Activated T-helper 1 cell treated with anti-CD3 and anti-CD28 coated beads, Interleukin-12 subunit alpha, Interleukin-12 subunit beta, Interleukin-2, Interleukin-4 antibody, amounts not matched to agents 30 ng/mL and 10 ng/mL and 1 ng/mL, durations not matched to agents 14 hours and 24 hours and 36 hours (primary cell): ENCODE measurements at places on chromosomes 5 and 9. TPM values are rescaled to one million over a fixed set of nuclear protein-coding genes. Genes with fewer than 3 reads are reported as not detected.

The SLC45A2 gene
- total RNA-seq, result 0.18 TPM in 1 of 2 replicates, not detected in the other

The DDX4 gene
- 0.12 TPM in 1 of 2 replicates, not detected in the other for total RNA-seq

The ZNG1E gene
- total RNA-seq, result 49.2 and 54.0 TPM in 2 replicates

The CCNJL gene
- not detected in 2 replicates for total RNA-seq

The TMEFF1 gene
- total RNA-seq, result 0.13 and 0.42 TPM in 2 replicates

The ANKH gene
- total RNA-seq, result 34.2 and 35.6 TPM in 2 replicates

- DNase-seq, result no peak
- H3K27ac ChIP-seq, result peak overlapping the region; percentile 4
- peak overlapping the region; percentile 51 for H3K4me3 ChIP-seq
- H3K4me1 ChIP-seq, result peaks cover 39% of the 10 kb centered on the region
- peaks cover 24% of the 10 kb centered on the region for H3K36me3 ChIP-seq
Observed at GRCh38 chr9:36576866-36577265, 4.2 kb downstream of the MELK start.

- peaks cover 4% of the 10 kb centered on the region for H3K27me3 ChIP-seq
- DNase-seq, result no peak
- H3K36me3 ChIP-seq, result no peaks in the 10 kb centered on the region
- no peak overlapping the region for H3K27ac ChIP-seq
- H3K4me3 ChIP-seq, result no peak overlapping the region
Observed at GRCh38 chr5:2193542-2194235, 311.0 kb upstream of the IRX4 start.

DNA sequence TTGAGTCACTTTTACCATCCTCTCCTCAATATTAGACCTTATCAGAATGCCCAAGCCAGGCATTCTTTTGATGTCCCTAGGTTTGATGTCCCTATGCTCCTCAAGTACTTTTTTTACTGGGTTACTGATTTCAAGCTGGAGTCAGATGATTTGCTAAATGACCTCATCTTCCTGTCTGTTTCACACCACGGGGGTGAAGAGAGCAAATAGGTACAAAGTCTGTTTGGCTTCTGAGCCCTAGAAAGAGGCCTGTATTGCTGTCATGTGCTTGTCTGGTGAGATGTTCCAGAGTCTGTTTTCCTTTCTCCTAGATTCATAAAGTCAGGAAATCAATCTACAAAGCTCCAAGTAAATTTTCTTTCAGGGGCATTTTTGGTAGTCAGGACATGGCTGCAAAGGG is 12.7 kb upstream of the DAB2 start:
- H3K4me3 ChIP-seq, result no peak overlapping the region
- H3K27me3 ChIP-seq, result no peaks in the 10 kb centered on the region
- H3K27ac ChIP-seq, result no peak overlapping the region
- no peak for DNase-seq
- H3K4me1 ChIP-seq, result no peaks in the 10 kb centered on the region
- no peaks in the 10 kb centered on the region for H3K36me3 ChIP-seq

DNA sequence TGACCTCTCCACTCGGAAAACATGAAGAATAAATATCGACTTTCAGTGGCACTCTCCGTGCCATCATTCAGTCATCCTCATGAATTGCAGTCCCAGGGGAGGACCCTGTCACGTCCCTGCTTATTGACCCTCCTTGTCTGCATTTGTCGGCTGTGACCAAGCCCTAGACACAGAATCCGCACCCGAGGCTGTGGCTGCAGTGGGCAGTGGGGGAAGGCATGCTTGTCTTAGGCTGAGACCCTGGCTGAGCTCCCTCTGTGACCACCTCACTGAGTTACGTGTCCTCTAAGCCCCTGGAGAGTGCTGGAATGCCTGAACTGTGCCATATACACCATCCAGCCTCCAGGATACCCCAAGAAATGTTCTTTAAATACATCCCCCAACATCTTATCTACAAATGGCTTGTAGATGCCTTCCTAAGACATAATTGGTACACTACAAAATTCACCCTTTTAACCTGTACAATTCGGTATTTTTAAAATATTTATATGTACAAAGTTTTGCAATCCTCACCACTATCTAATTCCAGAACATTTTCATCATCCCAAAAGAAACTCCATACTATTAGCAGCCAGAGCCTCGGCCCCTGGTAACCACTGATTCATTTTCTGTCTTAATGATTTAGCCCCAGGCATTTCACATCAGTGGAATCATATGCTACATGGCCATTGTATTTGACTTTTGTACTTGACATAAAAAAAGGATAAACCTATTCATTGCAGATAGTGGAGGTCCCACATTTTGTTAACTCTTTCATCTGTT is 80.8 kb upstream of the ICE1 start:
- no peak overlapping the region for H3K27ac ChIP-seq
- DNase-seq, result no peak
- H3K36me3 ChIP-seq, result no peaks in the 10 kb centered on the region
- no peaks in the 10 kb centered on the region for H3K27me3 ChIP-seq

DNA sequence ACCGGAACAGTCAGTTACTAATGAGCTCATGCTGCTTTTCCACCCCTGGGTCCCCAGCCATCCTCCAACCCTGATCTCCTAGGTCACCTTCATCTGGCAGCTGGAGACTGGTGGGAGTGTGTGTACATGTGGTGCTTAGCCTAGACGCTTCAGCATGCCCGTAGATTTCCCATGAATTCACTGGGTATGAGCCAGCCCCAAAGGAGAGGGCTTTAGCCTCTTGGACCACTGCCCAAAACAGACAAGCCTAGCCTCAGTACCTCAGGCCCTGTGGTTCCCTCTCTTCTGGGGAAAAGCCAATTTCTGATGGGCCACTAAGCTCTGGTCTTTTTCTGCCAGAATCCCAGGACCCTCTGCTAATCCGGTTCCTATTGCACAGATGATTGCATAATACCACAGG is 48.0 kb upstream of the ASTN2 start:
- H3K27ac ChIP-seq, result no peak overlapping the region
- H3K27me3 ChIP-seq, result peaks cover 2% of the 10 kb centered on the region
- no peaks in the 10 kb centered on the region for H3K4me1 ChIP-seq
- DNase-seq, result no peak

DNA sequence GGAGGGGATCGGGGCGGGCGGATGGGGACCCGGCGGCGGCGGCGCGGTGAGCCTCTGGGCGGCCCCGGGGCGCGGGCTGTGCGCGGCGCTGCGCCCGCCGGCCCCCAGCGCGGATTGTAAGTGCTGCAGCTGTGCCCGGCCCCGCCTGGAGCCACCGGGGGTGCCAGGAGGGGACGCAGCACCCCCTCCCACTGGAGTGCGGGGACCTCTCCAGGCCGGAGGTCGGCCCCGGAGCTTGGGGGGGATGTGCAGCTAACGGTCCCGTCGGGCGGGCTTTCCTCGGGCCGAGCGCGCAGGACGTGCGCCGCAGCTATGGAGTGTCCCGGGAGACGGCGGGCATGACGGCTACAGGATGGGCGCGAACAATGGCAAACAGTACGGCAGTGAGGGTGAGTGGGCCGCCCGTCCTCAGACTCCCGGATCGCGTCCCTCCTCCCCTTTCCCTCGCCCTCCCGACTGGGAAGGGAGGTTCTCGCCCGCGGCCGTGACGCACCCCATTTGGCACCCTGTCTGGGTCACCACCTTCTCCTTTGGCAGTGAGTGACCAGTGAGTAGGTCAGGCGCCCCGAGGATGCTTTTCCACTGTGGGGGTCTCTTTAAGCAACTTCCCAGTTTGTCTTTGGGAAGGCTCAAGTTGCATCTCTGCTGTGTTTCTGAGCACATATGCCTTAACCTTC is 483 bp downstream of the FBXL7 start:
- no peak for DNase-seq
- H3K27ac ChIP-seq, result no peak overlapping the region
- H3K4me3 ChIP-seq, result no peak overlapping the region
- H3K27me3 ChIP-seq, result peaks cover 27% of the 10 kb centered on the region
- no peaks in the 10 kb centered on the region for H3K36me3 ChIP-seq
- H3K4me1 ChIP-seq, result no peaks in the 10 kb centered on the region

- H3K36me3 ChIP-seq, result no peaks in the 10 kb centered on the region
- DNase-seq, result no peak
- H3K27me3 ChIP-seq, result peaks cover 7% of the 10 kb centered on the region
- H3K4me1 ChIP-seq, result no peaks in the 10 kb centered on the region
Observed at GRCh38 chr5:31965227-31965626, 208.9 kb downstream of the GOLPH3 start.

- H3K4me1 ChIP-seq, result no peaks in the 10 kb centered on the region
- no peak overlapping the region for H3K4me3 ChIP-seq
- H3K27me3 ChIP-seq, result peaks cover 12% of the 10 kb centered on the region
- H3K36me3 ChIP-seq, result no peaks in the 10 kb centered on the region
Observed at GRCh38 chr5:95669540-95669939, 13.3 kb downstream of the SPATA9 start.

DNA sequence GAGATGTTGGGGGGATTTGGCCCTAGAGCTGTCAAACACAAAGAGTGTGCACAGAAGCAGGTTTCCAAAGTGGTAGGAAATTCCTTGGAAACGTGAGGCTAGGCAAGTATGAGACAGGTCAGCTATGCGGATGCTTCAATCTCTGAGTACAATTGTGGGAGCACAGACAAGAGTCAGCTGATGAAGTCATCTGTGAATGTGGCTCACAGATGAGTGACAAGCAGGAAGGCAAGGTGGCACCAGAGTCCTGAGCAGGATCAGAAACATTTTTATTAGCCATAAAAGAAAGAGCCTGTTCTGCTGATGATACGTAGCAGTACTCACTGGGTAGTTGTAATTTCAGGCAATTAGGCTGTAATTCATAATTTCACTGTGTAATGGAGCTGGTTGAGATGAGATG is 117.0 kb downstream of the DCP2 start:
- H3K4me3 ChIP-seq, result no peak overlapping the region
- peaks cover 9% of the 10 kb centered on the region for H3K27me3 ChIP-seq
- H3K36me3 ChIP-seq, result no peaks in the 10 kb centered on the region
- no peaks in the 10 kb centered on the region for H3K4me1 ChIP-seq
- no peak overlapping the region for H3K27ac ChIP-seq

DNA sequence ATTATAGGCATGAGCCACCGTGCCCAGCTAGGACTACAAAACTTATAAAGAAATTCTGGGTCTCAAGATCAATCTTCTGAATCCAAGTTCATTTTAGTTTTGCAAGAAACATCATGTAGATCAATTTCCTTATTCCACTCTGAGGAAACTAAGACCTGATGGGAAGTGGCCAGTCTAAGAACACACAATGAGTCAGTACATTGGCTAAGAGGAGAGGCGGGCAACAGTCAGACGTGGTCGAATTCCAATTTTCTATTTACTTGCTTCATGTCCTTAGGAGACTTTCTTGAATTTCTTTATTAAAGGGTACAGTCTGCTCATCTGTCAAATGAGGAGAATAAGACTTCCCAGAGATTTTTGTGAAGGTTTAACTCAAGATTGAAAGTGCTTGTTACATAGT is 432.1 kb upstream of the BRINP1 start:
- no peaks in the 10 kb centered on the region for H3K36me3 ChIP-seq
- no peaks in the 10 kb centered on the region for H3K4me1 ChIP-seq
- no peak overlapping the region for H3K27ac ChIP-seq
- no peak for DNase-seq

DNA sequence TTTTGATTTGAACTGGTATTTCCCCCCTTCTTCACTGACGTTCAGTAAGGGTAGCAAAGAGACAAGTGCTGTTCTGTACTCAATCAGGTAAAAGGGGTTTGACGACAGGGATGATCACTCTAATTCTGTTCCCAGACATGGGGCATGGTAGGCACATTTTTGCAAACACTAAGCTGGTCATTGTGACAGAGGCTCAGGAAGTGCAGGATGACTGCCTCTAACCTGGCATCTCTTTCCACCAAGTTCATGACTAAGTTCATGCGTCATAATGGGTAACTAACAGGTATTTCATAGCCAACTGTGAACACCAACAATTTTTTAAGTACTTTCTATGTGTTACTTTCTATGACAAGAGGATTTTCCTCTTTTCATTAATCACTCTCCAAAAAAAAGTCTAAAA is 166.5 kb downstream of the MAPKAP1 start:
- peaks cover 13% of the 10 kb centered on the region for H3K36me3 ChIP-seq
- H3K4me1 ChIP-seq, result no peaks in the 10 kb centered on the region
- H3K4me3 ChIP-seq, result no peak overlapping the region
- H3K27me3 ChIP-seq, result no peaks in the 10 kb centered on the region
- no peak for DNase-seq

- H3K27me3 ChIP-seq, result peaks cover 9% of the 10 kb centered on the region
- H3K4me1 ChIP-seq, result no peaks in the 10 kb centered on the region
- H3K27ac ChIP-seq, result no peak overlapping the region
Observed at GRCh38 chr5:168420461-168420860, 65.8 kb upstream of the RARS1 start.

DNA sequence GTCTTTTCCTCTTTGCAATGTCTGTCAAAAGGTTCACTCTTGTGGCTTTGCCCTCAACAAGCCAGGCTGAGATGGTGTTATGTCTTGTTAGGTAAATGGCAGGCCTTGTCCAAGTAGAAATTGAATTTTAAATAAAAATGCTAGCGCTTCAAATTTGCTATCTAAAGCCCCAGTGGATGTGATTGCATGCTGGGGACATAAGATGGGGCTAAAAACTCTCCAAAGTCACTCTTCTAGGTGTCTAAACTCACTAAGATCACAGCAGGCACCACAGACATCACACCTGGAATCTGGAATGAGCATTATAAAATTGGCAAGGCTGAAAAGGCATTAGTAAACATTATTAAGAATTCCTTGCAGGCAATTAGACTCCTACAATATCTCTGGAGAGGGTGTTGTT is 262.7 kb upstream of the CLINT1 start:
- DNase-seq, result no peak
- no peaks in the 10 kb centered on the region for H3K4me1 ChIP-seq
- H3K4me3 ChIP-seq, result no peak overlapping the region
- no peak overlapping the region for H3K27ac ChIP-seq
- H3K27me3 ChIP-seq, result peaks cover 3% of the 10 kb centered on the region
- no peaks in the 10 kb centered on the region for H3K36me3 ChIP-seq

GRCh38 chr9:125785248-125785751 is 38.1 kb downstream of the PBX3 start:
- H3K36me3 ChIP-seq, result peaks cover 11% of the 10 kb centered on the region
- peaks cover 12% of the 10 kb centered on the region for H3K4me1 ChIP-seq
- H3K27ac ChIP-seq, result peak overlapping the region; percentile 18
- H3K4me3 ChIP-seq, result no peak overlapping the region

DNA sequence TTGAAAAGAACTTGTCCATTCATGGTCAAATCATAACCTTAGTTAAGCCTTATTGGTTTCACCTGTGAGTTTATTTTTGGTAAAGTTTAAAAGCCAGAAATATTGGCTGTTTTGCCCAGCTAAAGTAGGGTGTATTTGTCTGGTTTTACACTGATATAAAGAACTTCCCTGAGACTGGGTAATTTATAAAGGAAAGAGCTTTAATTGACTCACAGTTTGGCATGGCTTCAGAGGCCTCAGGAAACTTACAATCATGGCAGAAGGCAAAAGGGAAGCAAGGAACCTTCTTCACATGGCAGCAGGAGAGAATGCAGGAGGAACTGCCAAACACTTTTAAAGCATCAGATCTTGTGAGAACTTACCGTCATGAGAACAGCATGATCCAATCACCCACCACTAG is 55.3 kb downstream of the JAKMIP2 start:
- H3K36me3 ChIP-seq, result no peaks in the 10 kb centered on the region
- no peak overlapping the region for H3K4me3 ChIP-seq
- DNase-seq, result no peak
- no peak overlapping the region for H3K27ac ChIP-seq
